ENCODE measurements at places on chromosomes 11 and 22.
A peak's percentile ranks its signal among the peaks of the same experiment; 100 is the strongest.

DNA sequence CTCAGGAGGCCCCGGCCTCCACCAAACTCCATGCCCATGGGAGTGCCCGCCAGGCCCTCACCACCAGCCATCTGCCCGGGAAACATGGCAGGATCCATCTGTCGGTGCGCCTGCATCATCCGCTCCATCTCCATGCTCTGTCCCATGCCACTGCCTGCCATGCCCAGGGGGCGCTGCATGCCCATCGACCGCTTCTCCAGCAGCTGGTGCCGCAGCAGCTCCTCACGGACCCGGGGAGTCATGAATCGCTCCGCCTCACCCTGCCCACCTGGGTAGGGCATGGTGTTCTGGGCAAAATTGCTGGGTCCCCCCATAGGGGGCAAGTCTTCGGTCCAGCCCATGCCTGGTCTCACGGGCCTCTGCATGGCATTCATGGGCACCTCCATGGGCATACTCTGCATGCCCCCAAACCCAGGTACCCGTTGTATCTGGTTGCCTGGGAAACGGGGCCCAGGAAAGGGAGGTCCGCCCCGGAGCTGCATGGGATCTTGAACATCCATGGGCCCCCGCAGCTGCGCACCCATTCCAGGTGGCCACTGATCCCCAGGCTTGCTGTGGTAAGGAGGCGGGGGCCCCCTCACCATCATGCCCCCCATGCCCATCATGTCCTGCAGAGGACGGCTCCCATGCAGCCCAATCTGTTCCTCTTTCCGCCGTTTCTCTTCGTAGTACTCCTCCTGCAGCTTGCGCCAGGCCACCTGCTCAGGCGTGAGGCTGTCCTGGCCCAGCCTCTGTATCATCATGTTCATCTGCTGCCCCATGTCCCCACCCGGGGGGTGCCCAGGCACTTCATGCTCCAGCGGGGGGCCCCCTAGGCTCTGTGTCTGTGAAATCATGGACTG lies 18.0 kb downstream of the CXCR5 start:
- DNase-seq: no peak

- DNase-seq: no peak
Observed at GRCh38 chr22:27340047-27340446, 461.5 kb downstream of the MN1 start.

DNA sequence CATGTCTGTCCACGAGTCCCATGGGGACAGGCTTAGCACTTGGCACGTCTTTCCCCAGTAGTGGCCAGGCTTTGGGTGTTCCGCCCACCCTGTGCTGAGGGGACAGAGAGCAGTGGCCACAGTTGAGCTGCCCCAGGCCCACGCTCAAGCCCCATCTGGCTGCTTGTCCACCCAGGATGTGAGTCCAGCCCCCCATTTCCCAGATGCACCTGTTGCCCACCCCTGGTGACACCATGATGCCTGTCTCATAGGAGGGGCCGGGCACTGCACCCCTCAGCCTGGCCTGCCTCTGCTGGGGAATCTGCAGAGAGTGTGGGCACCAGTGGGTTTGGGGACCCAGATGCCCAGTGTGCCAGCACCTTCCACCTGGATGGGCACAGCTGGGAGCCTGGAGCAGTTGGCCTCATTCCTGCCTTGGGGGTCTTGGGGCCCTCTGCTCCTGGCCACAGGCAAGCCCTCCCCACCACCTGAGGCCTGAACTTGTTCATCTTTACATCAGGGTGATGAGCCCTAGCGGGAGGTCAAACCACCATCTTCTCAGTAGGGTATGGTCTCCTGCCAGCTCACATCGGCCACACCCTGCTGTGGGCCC lies 5.7 kb downstream of the SIGIRR start:
- DNase-seq: no peak

DNA sequence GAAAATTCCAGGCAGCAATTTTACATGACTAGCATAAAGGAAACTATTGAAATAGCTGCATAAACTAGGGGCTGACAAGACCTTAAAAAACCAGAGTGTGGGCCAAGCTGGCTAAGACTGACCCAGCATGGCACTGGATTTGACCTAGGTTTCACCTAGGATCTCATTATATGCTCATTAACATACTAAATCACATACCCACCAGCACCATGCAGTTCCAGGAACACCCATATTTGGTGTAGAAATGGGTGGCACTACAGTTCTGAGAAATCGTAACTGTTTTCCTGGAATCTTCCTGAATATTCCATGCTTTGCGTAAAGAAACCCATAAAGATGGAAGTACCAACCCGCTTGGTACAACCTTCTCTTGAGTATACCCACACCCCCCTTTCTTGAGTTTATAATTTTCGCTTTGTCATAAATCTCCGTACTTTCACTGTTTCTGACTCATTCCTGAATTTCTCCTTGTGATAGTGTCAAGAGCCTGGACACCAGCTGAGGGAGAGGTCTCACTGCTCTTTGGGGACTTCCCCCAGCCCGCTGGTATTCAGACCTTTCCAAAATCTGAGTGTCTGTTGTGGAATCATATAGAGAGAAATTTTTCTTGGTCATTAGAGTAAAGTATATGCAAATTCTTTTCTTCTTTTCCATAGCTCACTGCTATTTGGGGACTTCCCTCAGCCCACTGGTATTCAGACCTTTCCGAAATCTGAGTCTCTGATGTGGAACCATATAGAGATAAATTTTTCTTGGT lies 55.1 kb downstream of the MTMR3 start:
- no peak for DNase-seq

- DNase-seq: no peak
Observed at GRCh38 chr11:108207683-108208060, 14.8 kb downstream of the NPAT start.

- DNase-seq: peak; percentile 16
Observed at GRCh38 chr11:28009996-28010395, 98.0 kb downstream of the KIF18A start.

GRCh38 chr22:39470451-39471291 lies 13.9 kb downstream of the MGAT3 start:
- no peak for DNase-seq

GRCh38 chr11:119091178-119091577 lies 6.5 kb downstream of the HMBS start:
- no peak for DNase-seq

DNA sequence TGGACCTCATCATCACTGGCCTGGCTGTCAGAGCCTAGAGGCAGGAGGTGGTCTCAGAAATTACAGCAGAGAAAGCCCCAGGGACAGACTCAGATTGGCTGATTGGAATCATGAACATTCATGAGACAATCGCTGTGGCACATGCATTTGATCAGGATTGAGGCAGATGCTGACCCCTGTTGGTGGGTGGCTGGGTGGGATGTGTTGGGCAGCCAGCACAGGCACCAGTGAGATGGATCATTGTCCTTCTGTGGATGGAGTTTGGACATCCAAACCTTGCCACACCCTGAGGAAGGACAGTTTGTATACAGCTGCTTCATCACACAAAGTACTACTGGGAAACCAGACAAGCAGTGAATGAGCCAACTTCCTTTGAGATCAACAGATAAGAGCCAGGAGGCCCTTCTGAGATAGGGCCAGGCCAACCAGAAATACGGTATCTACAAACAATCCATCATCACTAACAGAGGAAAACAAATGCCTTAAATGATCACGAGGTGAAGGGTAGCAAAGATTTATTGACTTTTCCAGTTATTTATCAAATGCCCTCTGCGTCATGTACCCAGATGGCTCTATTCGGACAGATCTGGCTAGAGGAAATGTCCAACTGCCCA lies 17.3 kb downstream of the COMMD9 start:
- DNase-seq: no peak

- no peak for DNase-seq
Observed at GRCh38 chr11:45252134-45252856, 33.8 kb downstream of the SYT13 start.

DNA sequence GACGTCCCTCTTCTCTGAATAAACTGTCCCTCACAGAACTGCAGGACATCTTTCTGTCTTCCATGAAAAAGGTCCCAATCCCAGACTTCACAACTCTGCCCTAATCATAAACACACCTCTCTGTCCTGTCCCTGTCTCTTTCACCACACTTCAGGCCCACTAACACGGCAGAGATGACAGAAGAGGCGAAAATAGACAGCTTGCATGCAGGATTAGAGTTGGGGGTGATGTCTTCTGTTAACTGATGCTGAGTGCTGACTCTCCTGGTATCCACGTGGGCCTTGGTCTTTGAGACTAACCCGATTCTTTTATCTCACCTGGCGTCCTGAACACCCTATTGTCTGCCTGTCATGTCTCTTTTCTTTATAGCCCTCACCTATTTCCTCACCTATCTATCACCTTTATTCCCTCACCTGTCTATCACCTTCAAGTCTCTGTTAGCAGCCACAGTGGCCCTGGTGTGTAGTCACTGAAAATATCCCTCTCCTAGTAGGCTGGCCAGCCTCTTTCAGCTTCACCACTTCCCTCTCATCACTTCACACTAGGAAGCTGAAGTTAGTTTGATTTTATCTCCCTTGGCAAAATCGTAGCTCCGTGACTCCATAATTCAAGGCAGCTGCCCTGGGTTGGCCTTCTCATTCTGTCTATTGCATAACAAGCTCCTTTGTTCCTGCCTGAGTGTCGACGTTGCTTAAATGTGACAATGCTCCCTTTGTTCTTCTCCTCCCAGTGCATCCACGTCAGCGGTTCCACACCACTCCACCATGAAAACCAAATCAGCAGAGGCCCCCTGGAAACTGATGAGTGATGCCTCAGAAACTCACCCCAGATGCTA lies 30.6 kb upstream of the DRD2 start:
- DNase-seq: peak; percentile 33

Measured in stromal cell of bone marrow (primary cell).